ENCODE measurements at places on chromosomes 5 and 9.
A peak's percentile ranks its signal among the peaks of the same experiment; 100 is the strongest.

DNA sequence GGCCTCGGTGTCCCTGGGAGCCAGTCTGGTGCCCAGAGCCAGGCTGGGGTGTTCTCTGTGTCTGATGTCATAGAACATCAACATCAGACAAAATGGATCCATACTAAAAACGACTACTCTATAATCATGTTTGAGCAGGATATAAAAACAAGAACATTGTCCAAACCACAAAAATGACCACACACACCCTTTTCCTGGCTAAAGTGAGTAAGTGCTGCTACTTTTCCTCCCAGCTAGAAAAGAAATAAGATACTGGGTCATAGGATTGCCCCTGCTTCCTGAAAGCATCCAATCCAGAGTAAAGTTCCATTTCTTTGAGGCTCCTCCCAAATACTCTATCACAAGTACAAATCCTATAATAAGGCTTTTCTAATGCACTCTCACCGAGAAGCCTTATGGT, 19.7 kb upstream of the TRAF1 start:
- H3K36me3 ChIP-seq = no peaks in the 10 kb centered on the region
- peaks cover 6% of the 10 kb centered on the region for H3K4me1 ChIP-seq
- no peak overlapping the region for H3K27ac ChIP-seq
- H3K27me3 ChIP-seq = no peaks in the 10 kb centered on the region

- no peak for DNase-seq
- no peak overlapping the region for H3K27ac ChIP-seq
- H3K27me3 ChIP-seq = no peaks in the 10 kb centered on the region
- no peaks in the 10 kb centered on the region for H3K36me3 ChIP-seq
- no peak overlapping the region for H3K4me3 ChIP-seq
Observed at GRCh38 chr5:61632064-61632463, 300.0 kb downstream of the ZSWIM6 start.

GRCh38 chr5:135223891-135224625, 175.0 kb downstream of the MACROH2A1 start:
- no peak overlapping the region for H3K27ac ChIP-seq
- no peaks in the 10 kb centered on the region for H3K4me1 ChIP-seq
- H3K36me3 ChIP-seq = no peaks in the 10 kb centered on the region
- peak; percentile 11 for DNase-seq
- no peaks in the 10 kb centered on the region for H3K27me3 ChIP-seq

- H3K27me3 ChIP-seq = no peaks in the 10 kb centered on the region
- no peak overlapping the region for H3K4me3 ChIP-seq
- H3K4me1 ChIP-seq = no peaks in the 10 kb centered on the region
- DNase-seq = no peak
Observed at GRCh38 chr5:88518131-88519016, 249.7 kb upstream of the TMEM161B start.

GRCh38 chr9:137878146-137878941, 762 bp downstream of the CACNA1B start:
- H3K4me1 ChIP-seq = peaks cover 5% of the 10 kb centered on the region
- H3K27me3 ChIP-seq = peaks cover 28% of the 10 kb centered on the region
- DNase-seq = peak; percentile 42

- no peak overlapping the region for H3K4me3 ChIP-seq
- no peak for DNase-seq
- no peak overlapping the region for H3K27ac ChIP-seq
- H3K27me3 ChIP-seq = no peaks in the 10 kb centered on the region
- H3K36me3 ChIP-seq = no peaks in the 10 kb centered on the region
- no peaks in the 10 kb centered on the region for H3K4me1 ChIP-seq
Observed at GRCh38 chr5:121497176-121497575, 354.5 kb upstream of the FTMT start.

DNA sequence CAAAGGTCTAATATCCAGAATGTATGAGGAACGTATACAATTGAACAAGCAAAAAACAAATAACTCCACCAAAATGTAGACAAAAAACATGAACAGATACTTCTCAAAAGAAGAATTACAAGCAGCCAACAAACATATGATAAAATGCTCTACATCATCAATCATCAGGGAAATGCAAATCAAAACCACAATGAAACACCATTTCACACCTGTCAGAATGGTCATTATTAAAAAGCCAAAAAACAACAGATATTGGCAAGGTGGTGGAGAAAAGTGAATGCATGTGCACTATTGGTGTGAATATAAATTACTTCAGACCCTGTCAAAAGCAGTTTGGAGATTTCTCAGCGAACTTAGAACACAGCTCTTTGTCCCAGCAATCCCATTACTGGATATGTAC, 313.8 kb downstream of the ARRDC3 start:
- H3K27ac ChIP-seq = no peak overlapping the region
- no peak overlapping the region for H3K4me3 ChIP-seq
- no peaks in the 10 kb centered on the region for H3K4me1 ChIP-seq
- DNase-seq = no peak
- no peaks in the 10 kb centered on the region for H3K27me3 ChIP-seq

- no peak for DNase-seq
- H3K4me1 ChIP-seq = no peaks in the 10 kb centered on the region
- H3K4me3 ChIP-seq = no peak overlapping the region
- no peaks in the 10 kb centered on the region for H3K27me3 ChIP-seq
- H3K36me3 ChIP-seq = no peaks in the 10 kb centered on the region
Observed at GRCh38 chr5:57028161-57028560, 76.2 kb upstream of the MIER3 start.

DNA sequence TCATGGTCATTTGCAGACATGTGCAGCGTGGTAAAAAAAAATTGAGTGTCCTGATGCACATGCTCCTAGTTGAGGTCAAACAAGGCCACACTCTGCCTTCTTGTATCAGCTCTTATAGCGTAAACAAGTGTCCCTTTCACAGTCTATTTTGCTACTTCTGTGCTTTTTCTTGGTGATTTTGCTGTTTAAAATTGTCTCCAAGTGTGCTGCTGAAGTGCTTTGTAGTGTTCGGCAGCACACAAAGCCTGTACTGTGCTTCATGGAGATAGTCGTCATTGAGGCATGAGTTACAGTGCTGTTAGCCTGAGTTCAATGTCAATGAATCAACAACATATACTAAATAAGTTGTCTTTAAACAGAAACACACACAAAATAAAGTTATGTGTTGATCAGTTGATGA, 690.4 kb upstream of the MEF2C start:
- no peaks in the 10 kb centered on the region for H3K36me3 ChIP-seq
- H3K4me1 ChIP-seq = no peaks in the 10 kb centered on the region
- no peak for DNase-seq

- H3K36me3 ChIP-seq = no peaks in the 10 kb centered on the region
- no peaks in the 10 kb centered on the region for H3K4me1 ChIP-seq
- H3K27ac ChIP-seq = no peak overlapping the region
- DNase-seq = no peak
- H3K4me3 ChIP-seq = no peak overlapping the region
- no peaks in the 10 kb centered on the region for H3K27me3 ChIP-seq
Observed at GRCh38 chr5:135102716-135103574, 68.9 kb upstream of the PITX1 start.

- H3K27ac ChIP-seq = no peak overlapping the region
- no peaks in the 10 kb centered on the region for H3K27me3 ChIP-seq
- no peaks in the 10 kb centered on the region for H3K4me1 ChIP-seq
- H3K4me3 ChIP-seq = no peak overlapping the region
Observed at GRCh38 chr5:136382071-136382470, 16.7 kb upstream of the TRPC7 start.

- no peaks in the 10 kb centered on the region for H3K27me3 ChIP-seq
- H3K4me3 ChIP-seq = no peak overlapping the region
- DNase-seq = no peak
- no peaks in the 10 kb centered on the region for H3K36me3 ChIP-seq
- no peak overlapping the region for H3K27ac ChIP-seq
Observed at GRCh38 chr9:136230365-136230764, 15.2 kb downstream of the QSOX2 start.

GRCh38 chr9:134539586-134540194, 101.9 kb upstream of the COL5A1 start:
- H3K36me3 ChIP-seq = no peaks in the 10 kb centered on the region
- no peak overlapping the region for H3K4me3 ChIP-seq
- peaks cover 4% of the 10 kb centered on the region for H3K27me3 ChIP-seq
- H3K4me1 ChIP-seq = no peaks in the 10 kb centered on the region
- DNase-seq = no peak

DNA sequence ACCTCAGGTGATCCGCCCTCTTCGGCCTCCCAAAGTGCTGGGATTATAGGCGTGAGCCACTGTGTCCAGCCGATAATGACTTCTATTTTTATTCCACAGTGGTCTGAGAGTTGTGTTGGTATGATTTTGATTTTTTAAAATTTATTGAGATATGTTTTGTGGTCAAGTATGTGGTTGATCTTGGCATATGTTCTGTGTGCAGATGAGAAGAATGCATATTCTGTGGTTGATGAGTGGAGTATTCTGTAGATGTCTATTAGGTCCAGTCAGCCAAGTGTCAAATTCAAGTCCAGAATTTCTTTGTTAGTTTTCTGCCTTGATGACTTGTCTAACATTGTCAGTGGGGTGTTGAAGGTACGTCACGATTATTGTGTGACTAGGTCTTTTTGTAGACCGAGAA, 338.2 kb upstream of the TARS1 start:
- H3K4me1 ChIP-seq = no peaks in the 10 kb centered on the region
- no peak for DNase-seq
- H3K36me3 ChIP-seq = no peaks in the 10 kb centered on the region
- H3K27me3 ChIP-seq = no peaks in the 10 kb centered on the region
- H3K27ac ChIP-seq = no peak overlapping the region

GRCh38 chr9:93188426-93189368, 4.8 kb downstream of the WNK2 start:
- H3K27ac ChIP-seq = no peak overlapping the region
- no peaks in the 10 kb centered on the region for H3K36me3 ChIP-seq
- H3K4me1 ChIP-seq = peaks cover 6% of the 10 kb centered on the region
- no peaks in the 10 kb centered on the region for H3K27me3 ChIP-seq
- no peak overlapping the region for H3K4me3 ChIP-seq
- no peak for DNase-seq

- DNase-seq = no peak
- H3K27me3 ChIP-seq = no peaks in the 10 kb centered on the region
- H3K4me3 ChIP-seq = no peak overlapping the region
- no peaks in the 10 kb centered on the region for H3K36me3 ChIP-seq
- H3K4me1 ChIP-seq = no peaks in the 10 kb centered on the region
Observed at GRCh38 chr9:122453677-122454135, 24.0 kb downstream of the OR1J1 start.

- no peak for DNase-seq
- no peaks in the 10 kb centered on the region for H3K36me3 ChIP-seq
- no peak overlapping the region for H3K4me3 ChIP-seq
- H3K27me3 ChIP-seq = no peaks in the 10 kb centered on the region
- no peak overlapping the region for H3K27ac ChIP-seq
Observed at GRCh38 chr5:169667896-169668674, 31.0 kb downstream of the DOCK2 start.

Measured in adrenal gland (tissue), 19 donors.